ENCODE measurements at places on chromosomes 4 and X.

GRCh38 chr4:188032170-188032569, 36.6 kb downstream of the ZFP42 start:
- no peak for DNase-seq

DNA sequence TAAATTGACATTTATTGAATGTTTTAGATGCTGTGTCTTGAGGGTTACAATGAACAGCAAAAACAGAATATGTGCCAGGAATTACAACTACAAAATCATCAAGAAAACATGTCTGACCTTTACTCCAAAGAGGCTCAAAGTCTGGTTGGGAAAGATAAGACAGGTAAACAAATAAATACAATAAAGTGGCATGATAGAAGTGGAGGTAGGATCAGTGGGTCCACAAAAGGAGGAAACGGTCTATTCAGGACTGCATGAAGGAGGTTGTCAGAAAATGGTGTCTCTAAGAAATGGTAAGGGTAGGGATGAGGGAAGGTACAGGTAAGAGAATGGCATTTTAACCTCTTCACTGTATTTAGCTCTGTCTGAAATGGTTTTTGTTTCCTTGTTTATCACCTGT, 3.8 kb downstream of the ARHGEF38 start:
- no peak for DNase-seq

GRCh38 chrX:8868906-8869305, 67.7 kb upstream of the FAM9A start:
- DNase-seq: no peak

DNA sequence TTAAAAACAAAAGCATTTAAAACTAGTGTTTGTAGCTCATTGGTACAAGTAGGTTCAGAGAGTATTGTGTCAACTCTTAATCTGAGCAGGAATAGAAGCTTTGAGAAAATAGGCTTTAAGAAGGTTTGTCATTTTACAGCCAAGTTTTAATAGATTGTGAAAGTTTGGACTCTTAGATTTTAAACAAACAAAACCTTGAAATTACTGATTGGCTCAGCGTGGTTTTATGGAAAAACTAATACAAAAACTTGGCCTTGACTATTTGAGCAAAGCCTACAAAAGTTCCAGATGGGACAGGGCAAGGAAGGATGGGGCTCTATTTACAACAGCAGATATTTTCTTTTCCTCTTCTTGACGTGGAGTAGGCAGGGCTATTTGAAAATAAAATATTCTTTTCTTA, 16.5 kb downstream of the ZFX start:
- no peak for DNase-seq

DNA sequence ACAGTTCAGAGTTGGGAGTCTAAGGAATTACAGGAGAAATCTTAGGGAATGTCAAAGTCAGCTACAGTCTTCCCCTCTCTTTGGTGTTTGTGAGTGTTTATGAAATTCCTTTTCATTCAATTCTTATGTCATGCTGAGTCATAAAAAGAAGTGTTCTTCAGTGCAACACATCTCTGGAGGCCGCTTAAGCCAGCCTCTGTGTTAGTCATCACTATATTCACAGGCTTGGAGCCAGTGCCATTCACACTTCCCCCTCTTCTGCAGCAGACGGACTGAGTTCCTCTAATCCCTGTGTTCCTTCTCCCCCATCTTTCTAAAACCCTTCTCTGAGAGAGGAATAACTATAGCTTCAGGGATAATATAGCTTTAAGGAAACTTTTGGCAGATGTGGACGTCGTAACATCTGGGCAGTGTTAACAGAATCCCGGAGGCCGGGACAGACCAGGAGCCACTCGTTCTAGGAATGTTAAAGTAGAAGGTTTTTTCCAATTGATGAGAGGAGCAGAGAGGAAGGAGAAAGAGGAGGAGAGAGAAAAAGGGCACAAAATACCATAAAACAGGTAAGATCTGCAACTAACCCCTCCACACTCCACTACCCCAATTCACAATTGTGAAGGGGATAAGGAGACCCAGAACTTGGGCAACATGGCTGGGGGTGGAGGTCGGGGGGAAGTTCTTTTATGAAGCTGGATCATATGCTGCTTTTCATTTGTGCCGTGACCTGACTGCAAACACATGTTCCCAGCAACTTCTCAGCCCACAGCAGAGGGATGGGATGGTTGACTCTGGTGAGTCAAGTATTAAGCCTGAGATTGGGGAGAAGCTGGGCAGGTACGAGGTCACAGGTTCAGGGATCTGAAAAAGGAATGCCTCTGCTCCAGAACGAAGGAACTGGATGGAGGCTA, at the start of gene SRPX2:
TSS of gene SRPX2 (plus strand) at position 244 of the 905 bp plus-strand sequence. CDS start 2,124 bp downstream, outside the sequence.
- no peak for DNase-seq

DNA sequence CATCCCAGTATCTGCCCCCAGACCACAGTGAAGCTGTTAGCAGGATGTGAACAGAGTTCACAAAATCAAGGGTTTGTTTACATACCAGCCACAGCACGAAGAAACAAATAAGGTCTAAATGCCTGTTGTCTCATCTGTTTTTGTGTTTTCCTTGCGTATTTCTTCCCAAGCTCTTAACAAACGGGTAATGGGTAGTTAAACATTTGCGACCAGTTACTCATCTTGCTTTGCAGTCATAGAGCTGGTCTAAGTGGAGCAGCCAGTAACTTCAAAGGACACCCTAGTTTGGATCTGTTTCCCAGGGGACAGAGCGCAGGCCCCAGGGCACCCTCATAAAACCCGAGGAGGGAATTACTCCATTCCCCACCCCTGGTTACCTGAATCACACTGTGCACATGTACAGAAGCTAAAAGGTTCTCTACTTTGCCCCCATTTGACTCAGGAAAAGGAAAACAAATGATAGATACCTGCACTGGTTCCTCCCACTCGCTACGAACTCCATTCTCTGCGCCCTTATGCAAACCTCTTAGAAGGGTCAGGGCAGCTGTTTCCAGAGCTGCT, 68.8 kb downstream of the MAML3 start:
- no peak for DNase-seq

DNA sequence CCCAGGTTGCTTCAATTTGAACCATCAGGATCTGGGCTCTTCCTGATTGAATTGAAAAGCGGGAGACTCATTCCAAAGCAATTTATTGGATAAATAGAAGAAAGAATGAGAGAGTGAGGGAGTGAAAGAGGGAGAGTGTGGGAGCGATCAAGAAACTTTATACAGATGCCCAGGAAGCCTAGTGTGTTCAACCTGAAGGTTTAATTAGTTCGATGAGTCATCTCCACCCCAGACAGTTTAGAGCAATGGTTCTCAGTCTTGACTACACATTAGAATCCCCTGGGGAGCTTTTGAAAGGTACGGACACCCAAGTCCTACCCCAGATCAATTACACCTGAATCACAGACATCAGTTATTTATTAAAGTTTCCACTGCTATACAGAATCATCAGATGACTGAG, 61.5 kb downstream of the GEMIN8 start:
- no peak for DNase-seq

- DNase-seq: no peak
Measured at GRCh38 chr4:99863804-99864203, 30.4 kb downstream of the LAMTOR3 start.

- DNase-seq: no peak
Measured at GRCh38 chrX:50978920-50979682, 68.6 kb downstream of the BMP15 start.

- DNase-seq: no peak
Measured at GRCh38 chr4:151517896-151518295, 108.9 kb downstream of the FHIP1A start.
